CD8-positive, alpha-beta memory T cell (primary cell): ENCODE measurements at places on chromosomes 2 and 18. TPM values are rescaled to one million over a fixed set of nuclear protein-coding genes. Genes with fewer than 3 reads are reported as not detected.

Gene RAB27B
- total RNA-seq, result 0.15 TPM

Gene C2orf69
- 19.8 TPM for total RNA-seq

Gene NR4A2
- 19.7 TPM for total RNA-seq

Gene ARHGEF4
- total RNA-seq, result 0.51 TPM
